ENCODE measurements at places on chromosomes 16 and 17.

GRCh38 chr16:64629622-64630021, 492.2 kb downstream of the CDH11 start:
- no peak for DNase-seq

- DNase-seq, result no peak
Measured at GRCh38 chr17:1604831-1605528, 23.7 kb downstream of the SLC43A2 start.

DNA sequence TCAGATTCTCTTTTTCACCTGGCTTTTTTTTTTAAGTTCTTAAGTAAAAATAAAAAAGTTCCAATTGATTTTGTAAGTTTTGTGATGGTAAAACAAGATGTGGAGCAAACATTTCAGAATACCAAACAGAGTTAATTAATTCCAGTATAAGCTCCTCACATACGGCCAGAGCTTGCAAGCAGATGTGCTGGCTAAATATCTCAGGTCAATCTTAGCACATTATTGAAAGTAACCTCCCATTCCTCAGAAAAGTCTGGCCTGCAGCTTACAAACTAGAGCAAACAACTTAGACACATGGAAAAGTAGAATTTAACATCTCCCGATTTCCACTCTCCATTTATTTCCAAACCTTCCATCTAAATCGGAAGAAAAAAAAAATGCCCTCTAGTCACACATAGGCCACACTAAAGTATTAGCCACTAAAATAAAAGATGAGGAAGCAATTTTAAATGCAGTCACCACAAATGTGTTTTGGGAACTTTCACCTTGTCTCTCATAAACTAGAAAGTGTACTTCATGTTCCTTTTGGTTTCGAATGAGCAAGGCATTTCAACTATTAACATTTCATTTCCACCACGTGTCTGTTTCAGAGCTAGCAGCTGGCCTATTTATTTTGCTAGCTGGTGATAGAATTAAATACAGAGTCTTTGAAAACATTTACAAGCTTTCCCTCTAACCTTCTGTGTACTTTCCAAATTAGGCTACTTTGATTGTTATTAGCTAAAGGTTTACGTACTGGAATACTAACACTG, 143.3 kb downstream of the STX8 start:
- DNase-seq, result no peak

- no peak for DNase-seq
Measured at GRCh38 chr17:66637491-66637890, 197.4 kb upstream of the CACNG5 start.

All from stimulated activated CD8-positive, alpha-beta memory T cell treated with anti-CD3 and anti-CD28 coated beads, Interleukin-7, amount 100 ng/mL, for 24 hours (primary cell).